ENCODE measurements at places on chromosomes 7 and 10.

- no peak for DNase-seq
Measured at GRCh38 chr7:18577096-18577771, 81.7 kb downstream of the HDAC9 start.

GRCh38 chr10:23342213-23342884 is 2.2 kb downstream of the C10orf67 start:
- DNase-seq: no peak

DNA sequence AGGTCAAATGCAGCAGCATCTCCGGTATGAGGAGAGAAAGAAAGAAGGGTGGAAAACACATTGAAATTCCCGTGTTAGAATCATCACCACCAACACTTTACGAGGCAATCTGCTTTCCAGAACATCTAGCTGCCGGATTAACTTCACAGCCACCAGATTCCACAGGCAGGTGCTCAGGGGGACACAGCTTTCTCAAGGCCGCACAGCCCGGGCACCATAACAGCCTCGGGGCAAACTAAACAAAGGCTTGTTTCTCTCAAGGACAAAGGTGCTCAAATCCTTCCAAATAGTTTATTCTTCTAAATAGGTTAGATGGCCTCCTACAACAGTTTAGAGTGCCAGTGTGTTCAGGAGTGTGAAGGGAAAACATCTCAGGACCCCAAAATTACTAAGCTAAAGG is 156.3 kb downstream of the DIP2C start:
- DNase-seq: no peak

DNA sequence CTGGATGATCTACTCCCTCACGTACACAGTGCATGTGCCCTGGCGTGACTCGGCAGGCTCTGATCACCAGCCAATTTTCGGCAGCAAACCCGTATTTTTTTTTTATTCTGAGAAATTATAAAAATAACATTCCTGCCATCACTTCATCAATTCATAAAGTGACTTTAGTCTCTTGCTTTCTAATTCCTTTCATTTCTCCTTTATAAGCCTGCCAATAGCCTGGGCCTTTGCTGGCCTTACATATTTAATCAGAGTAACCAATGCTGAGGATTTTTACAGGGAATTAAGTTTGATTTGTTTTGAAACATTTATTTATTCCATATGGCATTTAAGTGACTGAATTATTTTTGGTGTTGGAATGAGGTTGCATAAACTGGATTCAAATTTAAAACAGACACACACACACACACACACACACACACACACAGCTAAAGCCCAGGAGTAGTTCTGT is 140.8 kb downstream of the ETV1 start:
- no peak for DNase-seq

- no peak for DNase-seq
Measured at GRCh38 chr10:96230527-96230926, 40.8 kb downstream of the BLNK start.

- DNase-seq: no peak
Measured at GRCh38 chr7:38330861-38331621, 57.6 kb upstream of the TARP start.

All from T1000 (cell line).